ENCODE measurements at places on chromosomes 5 and 9.

DNA sequence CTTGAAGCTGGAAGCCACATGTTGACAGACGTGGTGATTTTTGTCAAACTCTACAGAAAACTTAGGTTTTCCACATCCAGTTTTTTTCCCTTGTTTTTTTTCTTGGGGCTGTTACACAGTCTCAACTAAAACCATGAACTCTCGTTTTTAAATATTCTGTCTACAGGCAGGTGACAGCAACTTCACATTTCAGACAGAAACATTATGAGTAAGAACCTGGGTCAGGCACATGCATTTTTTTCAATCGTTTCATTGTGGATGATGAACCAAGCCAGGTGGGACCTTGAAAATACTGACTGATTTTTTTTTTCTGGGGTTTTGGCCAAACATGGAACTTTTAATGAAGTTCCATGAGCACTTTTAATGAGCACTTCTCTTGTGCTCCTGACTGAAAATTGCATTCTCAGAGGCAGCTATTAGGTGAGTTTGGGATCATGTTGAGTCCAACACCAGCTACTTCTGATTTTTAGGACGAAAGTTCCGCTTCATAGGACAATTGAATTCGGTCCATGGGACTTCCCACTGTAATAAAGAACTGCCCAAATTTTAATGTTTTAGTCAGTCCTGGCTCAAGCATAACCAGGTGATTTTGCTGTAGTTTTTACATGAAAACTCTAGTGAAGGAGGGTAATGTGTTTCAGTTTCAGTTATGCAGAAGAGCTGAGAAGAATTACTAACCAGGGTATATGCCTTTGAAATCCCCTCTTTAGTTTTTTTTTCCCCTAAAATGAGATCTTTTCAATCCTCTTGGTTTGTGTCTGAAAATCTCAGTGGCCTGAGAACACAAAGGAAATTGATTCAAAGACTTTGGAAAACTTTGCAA lies 93.2 kb upstream of the ADAMTS16 start:
- no peak for DNase-seq

DNA sequence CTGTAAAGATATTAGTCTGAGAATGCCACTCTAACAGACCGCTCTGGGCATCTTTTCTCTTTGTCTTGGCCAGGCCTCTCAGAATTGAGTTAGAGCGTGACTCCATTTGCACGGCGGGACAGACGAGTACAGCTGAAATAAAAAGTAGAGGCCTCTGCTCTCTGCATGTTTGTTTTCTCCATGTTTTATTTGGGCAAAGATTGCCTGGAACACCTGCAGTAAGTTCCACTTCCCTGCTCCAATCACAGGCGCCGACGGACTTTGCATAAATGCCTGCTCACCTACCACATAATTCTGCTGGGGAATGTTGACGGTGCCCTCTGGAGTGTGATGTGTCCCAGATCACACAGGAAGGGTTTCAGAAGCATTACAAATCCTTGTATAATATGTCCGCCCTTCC lies 10.6 kb downstream of the SPOCK1 start:
- no peak for DNase-seq

DNA sequence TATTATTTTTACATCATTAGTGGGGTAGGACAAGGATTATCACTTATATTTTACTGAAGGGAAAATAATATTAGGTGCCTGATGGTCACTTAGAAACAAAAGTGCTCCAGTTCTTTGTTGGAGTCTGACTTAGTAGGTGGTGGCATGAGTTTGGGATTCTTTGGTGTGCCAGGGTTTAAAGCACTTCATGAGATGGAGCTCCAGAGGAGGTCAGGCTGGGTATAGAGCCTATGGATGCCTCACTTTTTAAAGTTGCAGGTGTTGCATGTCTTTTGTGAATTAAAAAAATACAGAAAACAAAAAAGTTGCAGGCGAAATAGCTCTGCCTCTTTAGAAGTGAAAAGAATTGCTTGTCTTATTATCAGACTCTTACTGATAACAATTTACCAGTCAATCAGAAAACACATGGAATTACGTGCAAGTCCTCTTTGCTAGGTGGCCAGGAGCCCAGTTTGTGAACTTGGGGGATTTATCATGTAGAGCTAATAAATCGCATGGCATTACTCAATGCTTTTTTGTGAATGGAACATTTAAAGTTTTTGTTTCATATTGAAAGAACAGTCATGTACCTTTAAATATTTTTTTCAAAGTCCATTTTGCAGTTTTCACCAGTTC lies 1.6 kb downstream of the ITK start:
- DNase-seq: no peak

DNA sequence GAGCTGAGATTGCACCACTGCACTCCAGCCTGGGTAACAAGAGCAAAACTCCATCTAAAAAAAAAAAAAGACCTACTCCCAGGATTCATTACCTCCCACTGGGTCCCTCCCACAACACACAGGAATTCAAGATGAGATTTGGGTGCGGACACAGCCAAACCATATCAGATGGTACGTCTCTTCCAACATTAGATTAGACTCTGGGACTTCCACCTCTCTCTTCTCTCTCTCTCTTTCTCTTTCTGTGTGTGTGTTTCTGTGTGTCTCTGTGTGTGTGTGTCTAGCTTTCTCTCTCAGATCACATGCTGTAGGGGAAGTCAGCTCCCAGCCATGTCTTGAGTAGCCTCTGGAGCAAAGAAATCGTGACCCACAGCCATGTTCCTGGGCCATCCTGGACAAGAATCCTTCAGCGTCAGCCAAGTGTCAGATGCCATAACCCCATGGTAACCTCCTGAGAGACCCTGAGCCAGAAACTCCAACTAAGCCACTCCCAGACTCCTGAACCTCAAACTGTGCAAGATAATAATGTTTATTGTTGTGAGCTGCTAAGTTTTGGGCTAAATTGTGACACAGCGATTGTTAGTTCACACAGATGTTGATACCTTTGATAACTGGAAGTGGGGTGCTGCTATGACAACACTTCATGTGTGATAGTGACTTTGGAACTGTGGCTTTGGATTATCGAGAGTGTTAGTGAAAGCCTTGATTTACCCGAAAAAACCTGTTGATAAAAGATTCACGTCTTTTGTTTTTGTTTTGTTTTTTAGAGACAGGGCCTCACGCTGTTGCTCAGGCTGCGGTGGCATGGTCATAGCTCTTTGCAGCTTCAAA lies 4.1 kb upstream of the CMBL start:
- DNase-seq: no peak

GRCh38 chr5:887947-888637 lies 4.5 kb downstream of the BRD9 start:
- no peak for DNase-seq

GRCh38 chr9:136606687-136607333 lies 55.9 kb upstream of the EGFL7 start:
- no peak for DNase-seq

DNA sequence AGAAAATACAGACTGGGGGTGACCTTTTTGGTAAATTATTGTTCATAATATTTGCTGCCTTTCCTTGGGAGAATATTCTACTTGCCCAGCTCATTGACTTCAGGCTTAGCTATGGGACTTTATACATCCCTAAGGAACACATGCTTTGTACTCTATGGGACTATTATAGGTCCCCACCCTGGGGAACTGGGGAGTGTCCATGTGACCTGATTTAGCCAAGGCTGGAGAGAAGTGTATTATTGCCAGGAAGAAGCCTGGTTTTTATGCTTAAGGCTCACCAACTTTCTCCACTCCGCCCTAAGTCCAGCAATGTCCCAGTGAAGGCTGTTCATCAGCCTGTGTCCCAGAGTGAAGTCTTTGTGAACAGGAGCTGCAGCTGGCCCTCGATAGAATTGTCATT lies 16.6 kb upstream of the DRD1 start:
- DNase-seq: no peak

DNA sequence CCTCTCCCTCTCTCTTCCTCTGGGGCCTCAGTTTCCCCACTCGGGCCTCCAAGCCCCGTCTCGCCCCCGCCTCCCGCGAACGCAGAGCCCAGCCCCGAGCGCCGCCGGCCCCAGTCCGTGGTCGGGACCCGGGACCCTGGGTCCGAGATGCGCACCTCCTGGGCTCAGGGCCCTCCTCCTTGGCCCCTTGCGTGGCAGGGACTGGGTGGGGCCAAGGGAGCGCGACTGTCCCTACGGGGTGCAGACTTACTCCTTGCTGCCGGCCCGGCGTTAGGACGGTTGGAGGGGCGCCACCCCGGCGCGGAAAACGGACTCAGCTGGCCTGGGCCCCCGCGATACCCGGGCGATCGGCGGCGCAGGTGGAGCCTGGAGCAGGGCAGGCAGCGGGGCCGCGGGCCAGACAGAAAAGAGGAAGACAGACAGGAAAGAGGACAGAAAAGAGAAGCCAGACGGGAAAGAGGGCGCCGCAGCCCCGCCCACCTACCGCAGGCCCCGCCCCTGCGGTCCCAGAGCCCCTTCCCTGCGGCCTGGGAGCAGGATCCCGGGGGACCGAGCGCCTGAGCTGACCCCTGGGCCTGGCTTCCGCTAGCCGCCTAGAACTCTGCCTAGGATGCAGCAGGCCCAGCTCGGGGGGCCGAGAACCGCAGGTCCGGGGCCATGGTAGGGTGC lies at the start of gene GBGT1:
TSS of gene GBGT1 (minus strand) at position 411 of the 669 bp plus-strand sequence. CDS start 1,502 bp downstream, outside the sequence.
- peak; percentile 45 for DNase-seq

- no peak for DNase-seq
Observed at GRCh38 chr5:138082033-138082432, 1.8 kb upstream of the WNT8A start.

- DNase-seq: no peak
Observed at GRCh38 chr5:174111287-174111973, 65.9 kb downstream of the NSG2 start.

GRCh38 chr5:57054671-57055070 lies 102.7 kb upstream of the MIER3 start:
- DNase-seq: no peak

DNA sequence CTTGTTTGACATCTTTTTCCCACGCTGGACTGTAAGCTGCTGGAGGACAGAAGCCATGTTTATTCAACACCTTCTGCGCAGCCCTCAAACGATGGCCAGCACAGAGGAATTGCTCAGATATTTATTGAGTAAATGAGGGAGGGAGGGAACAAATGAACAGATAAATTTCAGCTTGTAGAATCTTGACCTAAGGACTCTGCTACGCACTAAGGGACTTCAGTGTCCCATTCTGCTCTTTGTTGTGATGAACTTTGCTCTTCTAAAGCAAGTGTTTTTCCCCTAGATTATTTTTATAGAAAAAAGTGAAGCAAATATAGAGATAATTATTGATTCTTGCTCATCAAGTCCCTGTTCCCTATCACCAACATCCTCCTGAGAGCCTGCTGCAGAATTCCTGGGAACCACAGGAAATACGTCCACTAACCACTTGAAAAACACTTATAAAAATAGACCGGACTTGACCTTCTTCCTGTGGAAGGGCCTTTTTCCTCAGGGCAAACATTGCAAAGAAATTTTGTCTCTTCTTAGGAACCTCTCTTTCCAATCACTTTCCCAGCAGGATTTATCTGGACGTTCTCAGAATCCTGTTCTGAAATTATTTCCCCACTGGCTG lies 54.9 kb downstream of the FGF1 start:
- DNase-seq: peak; percentile 61

GRCh38 chr5:135839566-135839965 lies 5.1 kb downstream of the SLC25A48 start:
- no peak for DNase-seq

GRCh38 chr5:88673253-88674105 lies 209.5 kb downstream of the MEF2C start:
- DNase-seq: no peak

GRCh38 chr5:4513381-4513780 lies 626.7 kb upstream of the ADAMTS16 start:
- no peak for DNase-seq

GRCh38 chr5:96967400-96967799 lies 31.5 kb downstream of the LNPEP start:
- no peak for DNase-seq

GRCh38 chr5:80242849-80243248 lies 13.0 kb downstream of the SERINC5 start:
- no peak for DNase-seq

GRCh38 chr9:20614602-20615216 lies 7.6 kb downstream of the MLLT3 start:
- DNase-seq: no peak

DNA sequence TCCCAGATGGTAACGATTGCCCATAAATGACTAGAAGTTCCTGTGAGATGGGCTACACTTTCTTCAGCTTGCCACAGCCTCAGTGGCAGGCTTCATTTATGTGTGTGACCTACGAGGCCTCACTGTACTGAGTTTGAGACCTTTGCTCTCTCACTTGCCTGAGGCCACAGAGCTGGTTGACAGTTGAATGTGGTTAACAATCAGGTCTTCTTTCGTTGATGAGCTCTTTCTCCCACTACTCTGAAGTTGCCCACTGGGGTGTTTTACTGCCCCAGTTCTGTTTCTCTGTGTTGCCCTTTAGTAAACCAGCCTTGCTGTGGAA lies 70.5 kb downstream of the CYFIP2 start:
- no peak for DNase-seq

GRCh38 chr9:86550401-86550800 lies 196.2 kb upstream of the TUT7 start:
- DNase-seq: no peak

DNA sequence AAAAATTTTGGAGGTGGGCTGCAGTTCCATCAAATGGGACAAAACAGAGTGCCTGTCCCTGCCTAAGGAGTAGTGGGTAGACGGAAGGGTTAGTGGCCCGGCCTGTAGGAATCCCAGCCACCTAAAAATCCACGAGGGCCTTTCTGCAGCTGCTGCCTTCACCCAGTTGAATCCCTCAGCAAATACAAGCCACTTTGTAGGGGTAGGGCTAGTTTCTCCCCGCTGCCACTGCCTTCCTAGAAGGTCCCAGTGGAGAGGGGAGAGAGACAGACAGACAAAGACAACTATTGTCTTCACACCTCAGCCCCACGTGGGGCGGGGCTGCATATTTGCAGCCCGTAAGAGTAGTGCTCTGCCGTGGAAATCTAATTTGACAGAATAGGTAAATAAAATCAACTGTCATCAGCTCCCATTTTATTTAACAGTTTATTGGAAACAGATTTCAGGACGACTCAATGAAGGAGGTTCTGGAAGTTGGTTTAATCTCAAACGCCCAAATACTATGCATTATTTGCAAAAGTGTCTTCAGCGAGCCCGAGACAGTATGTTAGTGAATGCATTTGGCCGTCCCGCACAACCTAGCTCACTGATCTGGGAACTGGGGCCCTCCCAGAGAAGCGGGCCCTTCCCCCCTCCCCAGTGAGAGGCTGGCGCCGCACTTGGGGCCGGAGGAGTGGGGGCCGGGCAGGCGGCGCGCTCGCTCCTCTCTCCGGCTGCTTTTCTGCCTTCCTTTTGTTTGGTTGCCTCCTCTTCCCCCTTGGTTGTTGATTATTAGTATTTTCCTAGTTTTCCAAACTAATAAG lies 67.6 kb upstream of the TBCA start:
- no peak for DNase-seq

DNA sequence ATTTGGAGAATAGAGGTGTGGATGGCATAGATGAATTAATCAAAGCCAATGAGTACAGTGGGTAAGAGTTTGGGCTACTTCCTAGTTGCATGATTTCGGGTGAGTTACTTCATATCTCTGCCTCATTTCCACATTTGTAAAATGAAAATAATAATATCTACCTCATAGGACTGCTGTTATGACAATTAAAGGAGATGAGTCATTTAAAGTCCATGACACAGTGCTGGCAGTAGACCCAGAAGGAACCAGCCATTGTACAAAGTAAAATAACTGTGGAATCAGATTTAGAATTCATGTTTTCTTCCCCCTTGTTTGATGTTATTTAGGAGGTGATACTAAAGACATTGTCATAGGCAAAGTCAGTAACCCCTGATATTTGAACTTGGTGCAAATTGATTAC lies 139.5 kb upstream of the SLC27A6 start:
- peak; percentile 34 for DNase-seq

GRCh38 chr9:16540743-16541613 lies 329.5 kb downstream of the BNC2 start:
- peak; percentile 23 for DNase-seq
